ENCODE measurements at places on chromosomes 5 and 9. TPM values are rescaled to one million over a fixed set of nuclear protein-coding genes. Genes with fewer than 3 reads are reported as not detected.

The PCDHB7 gene
- total RNA-seq, result 0.26 TPM

The CFAP90 gene
- total RNA-seq, result not detected

The FOXD4L3 gene
- total RNA-seq, result under 0.01 TPM

The SEMA4D gene
- total RNA-seq, result 4.9 TPM

The ASPN gene
- total RNA-seq, result not detected

DNA sequence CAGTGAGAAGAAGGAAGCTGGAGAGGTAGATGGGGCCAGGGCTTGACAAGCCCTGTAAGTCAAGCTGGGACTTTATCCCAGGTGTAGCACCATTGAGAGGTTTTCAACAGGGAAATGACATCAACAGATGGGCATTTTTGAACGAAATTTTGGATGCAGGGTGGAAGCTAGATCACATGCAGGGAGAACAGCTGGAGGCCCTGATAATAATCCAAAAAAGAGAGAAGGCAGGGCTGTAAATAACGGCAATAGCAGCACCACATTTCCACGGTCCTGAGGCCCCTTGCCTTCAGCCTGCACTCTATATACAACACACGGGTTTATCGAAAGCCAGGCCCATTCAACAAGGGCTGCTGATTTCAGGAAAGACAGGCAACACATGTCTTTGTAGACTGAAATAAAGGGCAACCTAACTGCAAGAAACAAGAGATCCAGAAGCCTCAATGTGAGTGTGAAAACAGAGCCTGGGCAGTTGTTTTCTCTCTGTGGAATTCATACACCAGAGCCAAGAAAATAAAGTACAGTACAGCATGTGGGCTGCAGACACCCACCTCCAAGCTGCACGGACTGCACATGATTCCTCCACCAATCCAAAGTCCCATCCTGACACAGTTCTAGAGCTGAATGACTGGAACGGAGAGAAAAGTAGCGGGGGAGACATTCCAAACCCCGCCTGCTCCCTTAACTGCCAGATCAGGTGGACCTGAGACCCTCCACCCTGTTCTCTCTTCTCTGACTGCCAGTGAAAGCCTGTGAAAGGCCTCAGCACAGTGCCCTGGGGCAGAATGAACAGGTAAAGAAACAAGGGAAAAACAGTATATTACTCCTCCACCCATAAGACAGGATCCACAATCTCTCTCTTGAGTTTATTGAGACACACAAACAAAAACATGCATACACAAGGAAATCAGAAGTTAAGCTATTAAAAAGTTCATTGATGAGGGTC lies 36.3 kb downstream of the KLHL3 start:
- peak; percentile 48 for DNase-seq

GRCh38 chr5:21919414-21920022 lies 933.6 kb downstream of the CDH12 start:
- DNase-seq, result peak; percentile 9

DNA sequence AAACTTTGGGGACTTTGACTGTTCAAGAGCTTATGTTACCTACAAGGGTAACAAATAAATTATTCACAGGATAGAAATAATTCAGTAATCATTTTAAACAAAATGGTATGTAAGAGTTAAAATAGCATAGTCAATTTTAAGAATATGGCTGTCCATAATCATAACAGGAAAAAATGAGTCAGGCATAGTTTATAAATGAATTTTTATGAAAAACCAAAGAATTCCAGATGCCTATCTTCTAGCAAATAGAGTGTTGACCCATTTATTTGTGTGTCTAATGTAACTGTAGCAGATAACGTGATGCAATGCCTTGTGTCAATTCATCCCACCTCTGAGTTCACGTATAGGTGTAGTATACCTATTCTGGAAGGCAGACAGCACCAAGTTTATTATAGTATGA lies 169.7 kb upstream of the CDH9 start:
- no peak for DNase-seq
